ENCODE measurements at places on chromosomes 2 and 18.

DNA sequence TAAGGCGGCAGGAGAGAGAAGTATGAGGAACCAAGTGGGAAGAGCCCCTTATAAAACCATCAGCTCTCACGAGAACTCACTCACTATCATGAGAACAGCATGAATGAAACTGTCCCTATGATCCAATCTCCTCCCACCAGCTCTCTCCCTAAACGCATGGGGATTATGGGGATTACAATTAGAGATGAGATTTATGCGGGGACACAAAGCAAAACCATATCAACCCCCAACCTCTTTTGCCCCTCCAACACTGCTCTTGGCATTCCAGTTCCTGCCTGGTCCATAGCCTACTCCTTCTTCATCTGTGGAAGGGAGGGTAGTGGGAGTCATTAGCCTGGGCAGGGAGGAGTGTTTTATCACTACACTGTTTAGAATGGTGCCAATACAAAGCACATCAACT, 1.4 kb upstream of the EHD3 start:
- DNase-seq = no peak

DNA sequence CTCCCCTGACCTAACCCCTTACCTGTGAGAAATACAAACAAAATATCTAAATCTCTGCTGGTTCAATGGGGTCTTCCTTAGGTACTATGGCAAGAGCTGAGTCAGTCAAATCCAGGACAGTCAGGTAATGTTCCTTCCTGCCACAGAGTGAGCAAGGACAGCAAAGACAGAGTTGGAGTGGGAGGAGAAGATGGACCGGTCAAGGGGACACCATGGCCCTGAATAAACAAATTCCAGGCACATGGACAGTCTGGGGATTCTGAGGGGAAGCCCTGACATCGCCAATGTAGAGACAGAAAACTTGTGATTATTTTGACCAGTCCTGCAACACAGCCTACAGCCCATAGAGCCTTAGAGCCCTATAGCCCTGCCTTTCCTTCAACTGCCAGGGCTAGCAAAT, 42.8 kb downstream of the OLA1 start:
- no peak for DNase-seq

GRCh38 chr2:31967790-31968189, 43.0 kb downstream of the MEMO1 start:
- DNase-seq = no peak

DNA sequence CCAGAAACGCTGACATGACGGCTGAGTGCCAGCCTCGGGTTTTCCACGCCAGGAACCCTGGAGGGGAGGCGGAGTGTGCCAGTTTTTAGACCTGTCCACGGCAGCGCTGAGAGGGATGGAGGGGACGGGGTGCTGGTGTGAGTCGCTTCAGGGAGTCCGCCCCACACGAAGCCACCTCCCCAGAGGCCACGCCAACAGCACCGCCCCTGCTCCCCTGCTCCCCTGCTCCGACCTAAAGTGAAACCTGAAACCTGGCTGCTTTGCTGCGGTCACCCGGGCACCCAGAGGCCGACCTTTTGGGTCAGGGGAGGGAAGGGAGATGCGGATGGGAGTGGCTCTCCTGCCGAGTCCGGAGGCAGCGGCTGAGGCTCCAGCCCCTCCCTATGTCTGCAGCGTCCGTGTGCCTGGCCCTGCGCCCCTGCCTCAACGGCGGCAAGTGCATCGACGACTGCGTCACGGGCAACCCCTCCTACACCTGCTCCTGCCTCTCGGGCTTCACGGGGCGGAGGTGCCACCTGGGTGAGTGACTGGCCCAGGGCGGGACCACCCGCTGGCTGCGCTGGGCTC, 38.1 kb downstream of the SNED1 start:
- peak; percentile 32 for DNase-seq

DNA sequence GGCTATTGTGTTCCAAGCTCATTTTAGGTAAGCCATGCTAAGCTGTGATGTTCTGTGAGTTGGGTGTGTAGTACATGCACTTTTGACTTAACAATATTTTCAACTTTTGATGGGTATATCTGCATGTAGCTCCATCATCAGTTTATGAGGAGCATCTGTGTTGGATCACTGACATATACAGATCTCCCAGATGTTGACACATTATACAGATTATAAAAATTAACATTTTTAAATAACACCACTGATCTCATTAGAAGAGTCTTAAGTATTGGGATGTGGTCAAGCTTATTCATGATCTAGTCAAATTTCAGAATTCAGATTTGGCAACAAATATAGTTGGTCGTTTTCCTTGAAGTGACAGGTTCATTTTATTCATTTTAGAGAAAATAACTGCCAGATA, 51.7 kb downstream of the CAB39 start:
- DNase-seq = no peak

- DNase-seq = no peak
Measured at GRCh38 chr2:124570872-124571271, 545.8 kb downstream of the CNTNAP5 start.

- no peak for DNase-seq
Measured at GRCh38 chr2:215505044-215505786, 69.3 kb upstream of the FN1 start.

GRCh38 chr2:159098921-159099411, 130.5 kb downstream of the TANC1 start:
- no peak for DNase-seq

DNA sequence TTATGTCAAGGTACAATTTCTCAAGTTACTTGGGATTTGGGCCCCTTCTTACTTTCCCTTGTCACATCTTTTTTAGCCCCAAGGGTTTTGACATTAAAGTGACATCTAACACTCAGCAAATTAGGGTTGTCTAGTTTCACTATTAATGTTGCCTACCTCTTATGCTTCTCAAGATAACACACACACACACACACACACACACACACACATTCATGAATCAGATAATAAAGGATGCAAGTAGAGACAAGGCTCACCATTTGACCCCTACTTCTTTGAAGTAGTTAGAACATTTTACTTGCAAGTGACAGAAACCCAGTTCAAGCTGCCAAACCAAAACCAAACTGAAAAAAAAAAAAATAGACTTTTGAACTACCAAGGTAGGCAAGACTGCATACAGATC, 138.8 kb downstream of the TRIB2 start:
- DNase-seq = no peak

GRCh38 chr18:59448546-59448945, 89.5 kb upstream of the LMAN1 start:
- no peak for DNase-seq

- no peak for DNase-seq
Measured at GRCh38 chr2:128362176-128362888, 43.7 kb upstream of the HS6ST1 start.

- DNase-seq = no peak
Measured at GRCh38 chr2:221571551-221572218, 419 bp downstream of the EPHA4 start.

DNA sequence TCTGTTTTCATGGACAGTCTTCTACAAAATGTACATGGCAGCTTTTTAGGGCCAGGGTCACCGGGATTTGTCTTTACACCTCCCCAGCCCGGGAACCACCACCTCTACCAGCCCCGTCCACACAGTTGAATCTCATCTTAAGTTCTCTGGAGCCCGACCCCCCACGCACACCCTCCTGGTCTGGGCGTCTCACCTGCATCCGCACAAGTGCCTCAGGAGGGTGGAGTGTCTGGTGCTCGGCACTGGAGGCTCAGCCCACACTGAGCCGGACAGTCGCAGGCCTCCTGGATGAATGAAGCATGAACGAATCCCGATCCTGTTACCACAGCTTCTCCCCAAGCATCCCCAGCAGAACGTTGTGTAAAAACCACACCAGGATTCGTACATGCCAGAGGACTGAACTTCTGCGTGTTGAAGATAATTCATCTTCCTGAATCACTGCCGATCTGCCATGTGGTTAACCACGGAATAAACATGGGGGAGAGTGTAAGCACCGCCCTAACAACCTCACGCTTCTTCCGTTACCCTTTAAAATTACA, 162.0 kb downstream of the RTP5 start:
- peak; percentile 9 for DNase-seq

DNA sequence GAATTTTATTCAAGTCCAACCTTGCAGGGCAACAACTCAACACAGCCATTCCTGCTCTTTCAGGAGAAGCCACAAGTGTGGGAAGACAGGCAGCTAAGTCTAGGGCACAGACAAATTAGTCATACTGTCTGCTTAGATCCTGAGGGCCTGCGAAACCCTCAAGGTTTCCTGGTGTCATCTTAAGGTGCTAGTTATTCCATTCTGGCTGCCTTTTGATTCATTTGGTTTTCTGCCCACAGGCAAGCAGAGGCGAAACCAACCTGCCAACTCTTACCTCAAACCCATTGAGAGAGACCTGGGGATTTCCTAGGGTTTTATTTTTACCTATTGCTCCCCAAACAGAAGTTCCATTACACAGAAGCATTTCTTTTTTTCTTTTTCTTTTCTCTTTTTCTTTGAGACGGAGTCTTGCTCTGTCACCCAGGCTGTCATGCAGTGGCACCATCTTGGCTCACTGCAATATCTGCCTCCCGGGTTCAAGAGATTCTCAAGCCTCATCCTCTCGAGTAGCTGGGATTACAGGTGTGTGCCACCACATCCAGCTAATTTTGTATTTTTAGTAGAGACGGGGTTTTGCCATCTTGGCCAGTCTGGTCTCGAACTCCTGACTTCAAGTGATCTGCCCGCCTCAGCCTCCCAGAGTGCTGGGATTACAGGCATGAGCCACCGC, 23.7 kb upstream of the SCYGR1 start:
- DNase-seq = peak; percentile 60

GRCh38 chr18:6737833-6738232, 8.3 kb downstream of the ARHGAP28 start:
- DNase-seq = no peak

DNA sequence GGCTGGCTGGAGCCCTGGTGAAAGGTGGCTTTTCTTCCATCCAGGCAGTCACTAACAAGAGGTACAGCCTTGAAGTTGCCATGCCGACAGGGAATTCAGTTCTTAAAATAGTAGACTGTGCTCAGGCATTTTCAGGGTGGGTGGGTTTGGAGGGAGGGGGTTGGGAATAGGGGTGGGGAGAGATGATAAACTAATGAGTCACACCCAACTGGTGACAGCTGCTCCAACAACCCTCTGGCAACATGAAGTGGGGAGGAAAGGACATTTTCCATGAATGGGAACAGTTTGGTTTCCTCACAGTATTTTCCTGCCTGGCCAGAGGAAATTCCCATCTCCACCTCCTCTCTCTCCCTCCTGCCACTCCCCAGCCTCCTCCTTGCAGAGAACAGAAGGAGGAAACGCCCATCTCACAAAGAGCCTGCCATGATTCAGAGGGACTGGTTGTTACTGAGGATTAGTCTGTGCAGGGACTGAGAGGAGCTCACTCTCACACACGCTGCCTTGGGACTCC, 113.0 kb upstream of the SLC1A4 start:
- DNase-seq = no peak

GRCh38 chr2:43230951-43231827, 4.8 kb upstream of the ZFP36L2 start:
- no peak for DNase-seq

- no peak for DNase-seq
Measured at GRCh38 chr2:233449081-233449901, 95.0 kb downstream of the DGKD start.

GRCh38 chr18:39991696-39992265, 1963.3 kb upstream of the PIK3C3 start:
- no peak for DNase-seq

DNA sequence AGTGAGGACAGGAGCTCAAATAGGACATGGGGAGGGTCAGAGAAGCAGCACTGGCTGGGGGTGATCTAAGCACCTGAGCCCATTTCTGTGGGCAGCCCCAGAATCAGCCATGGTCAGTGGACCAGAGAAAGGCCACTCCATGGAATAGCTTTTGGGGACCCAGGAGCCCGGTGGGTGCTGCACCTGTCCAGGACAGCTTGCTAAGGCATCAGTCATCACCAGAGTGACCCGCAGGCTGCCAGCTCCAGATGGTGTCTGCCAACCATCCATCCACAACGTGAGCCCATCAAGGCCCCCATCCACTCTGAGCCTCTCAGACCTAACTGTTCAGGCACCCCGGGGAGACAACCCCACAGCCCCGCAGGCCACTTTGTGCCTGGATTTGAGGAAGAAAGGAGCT, 23.6 kb upstream of the COL6A3 start:
- no peak for DNase-seq

DNA sequence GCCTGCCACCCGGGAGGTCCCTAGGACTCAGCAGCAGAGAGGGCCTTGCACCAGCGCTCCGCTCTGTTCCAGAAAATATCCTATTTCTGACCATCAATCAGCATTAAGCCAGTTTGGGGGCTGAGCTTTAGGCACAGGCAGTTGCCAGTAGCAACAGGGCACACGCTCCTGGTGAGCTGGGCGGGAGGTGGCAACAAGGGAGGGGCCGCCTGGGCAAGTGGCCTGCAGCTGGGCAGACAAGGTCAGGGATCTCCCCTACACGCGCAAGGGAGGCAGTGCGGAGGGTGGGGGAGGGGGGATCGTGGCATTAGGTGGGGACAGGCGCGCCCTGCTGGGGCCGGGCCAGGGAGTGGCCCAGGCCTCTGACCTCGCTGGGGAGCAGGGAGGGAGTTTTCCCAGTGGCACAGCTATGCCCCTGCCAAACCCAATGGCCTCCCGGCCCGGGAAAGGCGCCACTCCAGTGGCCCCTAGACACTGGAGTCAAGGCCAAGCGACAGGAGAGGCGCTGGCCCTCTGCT, 302.8 kb downstream of the NCKAP5 start:
- DNase-seq = no peak

DNA sequence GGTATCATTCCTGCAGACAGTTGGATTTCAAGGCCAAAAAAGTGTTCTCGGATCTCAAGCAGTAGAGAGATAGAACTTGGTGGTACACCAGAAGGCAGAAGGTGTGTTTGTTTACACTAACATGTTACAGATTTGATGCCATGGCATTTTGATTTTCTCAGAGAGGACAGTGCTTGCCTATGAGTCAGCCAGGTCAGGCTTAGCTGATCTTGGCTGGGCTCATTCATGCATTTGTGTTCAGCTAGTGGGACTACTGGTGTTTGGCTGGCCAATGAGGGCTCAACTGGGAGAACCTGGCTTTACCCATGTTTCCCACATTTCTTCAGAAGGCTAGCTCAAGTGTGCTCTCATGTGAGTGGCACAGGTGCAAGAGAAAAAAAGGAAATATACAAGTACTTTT, 162.0 kb downstream of the C1D start:
- no peak for DNase-seq

GRCh38 chr2:42164046-42164445, 5.1 kb upstream of the EML4 start:
- DNase-seq = no peak

DNA sequence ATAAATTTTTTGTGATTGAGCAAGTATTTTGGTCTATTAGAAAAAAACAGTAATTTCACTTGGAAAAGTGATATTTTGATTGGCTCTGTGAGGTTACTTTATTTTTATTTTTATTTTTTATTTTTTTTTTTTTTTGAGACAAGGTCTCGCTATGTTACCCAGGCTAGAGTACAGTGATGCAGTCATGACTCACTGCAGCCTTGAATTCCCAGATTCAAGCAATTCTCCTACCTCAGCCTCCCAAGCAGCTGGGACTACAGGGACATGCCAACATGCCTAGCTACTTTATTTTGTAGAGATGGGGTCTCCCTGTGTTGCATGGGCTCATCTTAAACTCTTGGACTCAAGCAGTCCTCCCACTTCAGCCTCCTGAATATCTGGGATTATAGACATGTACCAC, 60.9 kb upstream of the MGAT5 start:
- DNase-seq = no peak

Measured in stimulated activated CD8-positive, alpha-beta memory T cell treated with anti-CD3 and anti-CD28 coated beads, Interleukin-15, amount 100 ng/mL, for 48 hours (primary cell).